ENCODE measurements at places on chromosomes 1 and 21.

DNA sequence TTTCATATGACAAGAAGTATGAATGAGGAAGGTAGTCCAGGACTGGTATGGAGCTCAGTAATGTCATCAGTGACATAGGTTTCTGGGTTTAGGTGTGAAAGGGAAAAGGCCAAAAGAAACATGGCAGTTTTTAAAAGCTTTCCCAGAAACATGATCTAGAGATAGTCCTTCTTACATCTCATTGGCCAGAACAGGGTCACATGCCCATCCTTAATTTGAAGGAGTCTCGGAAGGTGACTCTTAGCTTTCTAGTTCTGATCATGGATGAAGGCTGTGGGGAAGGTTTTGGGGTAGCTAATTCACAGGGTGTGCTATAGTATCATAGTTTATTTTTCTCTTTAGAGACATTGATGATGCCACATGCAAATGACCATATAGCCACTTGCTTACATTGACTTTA lies 55.3 kb downstream of the RPS6KC1 start:
- DNase-seq, result no peak

DNA sequence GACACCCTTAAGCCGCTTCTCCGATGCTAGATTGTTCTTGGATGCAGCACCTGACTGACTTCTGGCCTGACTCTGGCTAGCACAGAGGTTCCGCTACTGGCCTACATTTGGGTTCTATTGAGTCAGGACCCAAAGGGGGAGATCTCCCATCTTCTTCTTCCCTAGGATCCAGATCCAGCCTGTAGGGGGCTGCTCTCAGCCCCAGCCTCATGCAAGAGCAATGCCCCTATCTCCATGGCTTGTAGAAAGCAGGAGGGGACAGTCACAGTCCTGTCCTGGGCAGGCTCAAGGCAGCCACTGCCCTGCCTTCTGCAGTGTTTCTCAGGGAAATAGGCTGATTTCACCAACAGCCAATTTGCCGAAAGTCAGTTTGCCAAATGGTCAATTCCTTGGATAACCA lies 6.3 kb upstream of the ADAR start:
- no peak for DNase-seq

DNA sequence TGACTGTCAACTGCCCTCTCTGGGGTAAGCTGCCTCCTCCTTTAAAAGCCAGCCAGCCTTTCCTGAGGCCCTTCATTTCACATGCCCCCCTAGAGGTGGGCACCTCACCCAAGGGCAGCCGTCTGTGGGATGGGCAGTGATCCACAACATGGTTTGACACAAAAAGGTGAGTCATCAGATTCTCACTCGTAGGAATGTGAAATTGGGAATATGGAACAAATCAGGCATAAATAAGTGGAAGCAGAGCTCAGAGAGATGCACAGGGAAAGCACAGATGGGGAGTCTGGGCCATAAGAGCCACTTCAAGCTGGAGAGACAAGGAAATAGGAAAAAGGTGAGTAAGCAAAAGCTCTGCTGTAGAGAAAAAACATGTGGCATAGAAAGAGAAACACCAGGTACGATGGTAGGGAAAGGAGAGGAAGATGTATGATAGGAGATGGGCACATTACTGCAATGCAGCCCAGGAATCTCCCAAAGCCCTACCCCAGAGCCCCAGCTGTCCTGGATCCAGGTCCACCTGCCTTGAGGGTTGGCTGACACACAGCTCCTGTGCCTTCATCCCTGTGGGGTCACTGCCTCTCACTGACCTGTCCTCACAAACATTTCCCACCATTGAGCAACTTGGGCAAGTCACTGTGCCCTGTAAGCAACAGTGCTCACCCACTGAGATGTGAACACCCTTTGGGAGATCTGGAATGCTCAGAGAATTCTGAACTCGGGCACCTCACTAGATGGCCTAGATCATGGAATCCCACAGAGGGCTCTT lies 86.6 kb downstream of the ASTN1 start:
- DNase-seq, result no peak

DNA sequence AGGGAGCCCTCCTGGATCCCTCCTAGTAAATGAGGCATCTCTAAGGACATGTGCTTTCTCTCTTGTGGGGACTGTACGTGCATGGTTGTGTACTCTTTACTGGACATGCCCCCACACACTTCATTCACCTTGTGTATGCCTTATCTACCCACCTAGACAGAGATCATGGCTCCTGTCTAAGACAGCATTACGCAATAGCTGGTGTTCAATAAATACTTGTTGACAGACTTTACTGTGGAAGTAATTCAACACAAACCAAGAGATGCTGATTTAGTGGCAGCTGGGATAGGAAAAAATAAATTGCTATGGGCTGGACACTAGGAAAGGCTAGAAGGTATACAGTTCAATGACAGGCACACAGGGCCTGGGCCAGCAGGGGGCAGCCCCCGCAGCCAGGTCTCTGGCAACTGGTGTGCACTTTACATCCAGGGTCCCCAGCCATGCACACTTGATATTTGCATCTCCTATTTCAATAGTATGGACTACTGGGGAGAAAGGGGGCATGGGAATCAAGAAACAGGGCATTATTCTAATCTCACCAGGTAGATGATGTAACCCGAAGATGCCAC lies 24.2 kb downstream of the TRABD2B start:
- DNase-seq, result no peak

GRCh38 chr1:239053279-239053678 lies 333.1 kb upstream of the CHRM3 start:
- DNase-seq, result no peak

GRCh38 chr1:219573960-219574359 lies 38.9 kb downstream of the ZC3H11B start:
- no peak for DNase-seq

GRCh38 chr21:25837533-25838265 lies 102.9 kb downstream of the GABPA start:
- DNase-seq, result no peak

GRCh38 chr1:35893051-35893879 lies 10.3 kb downstream of the AGO1 start:
- DNase-seq, result no peak

DNA sequence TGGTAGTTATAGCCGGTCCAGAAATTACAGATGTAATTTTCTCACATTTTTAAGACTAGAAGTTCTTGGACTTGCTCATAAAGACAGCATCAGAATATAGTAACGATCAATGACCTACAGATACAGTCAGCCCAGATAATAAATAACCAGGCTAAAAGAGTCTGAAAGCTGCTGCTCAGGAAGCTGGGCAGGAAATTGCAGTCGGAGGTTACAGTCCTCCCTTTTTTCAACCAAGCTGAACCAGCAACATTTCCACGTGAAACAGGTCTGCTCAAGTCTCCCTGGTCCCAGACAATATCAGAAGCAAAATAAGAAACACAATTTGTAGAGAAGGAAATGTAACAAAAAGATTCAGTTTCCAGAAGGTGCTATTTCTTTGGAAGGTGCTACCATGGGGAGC lies 457.4 kb downstream of the SIPA1L2 start:
- DNase-seq, result no peak

- no peak for DNase-seq
Measured at GRCh38 chr1:48654606-48655210, 122.0 kb downstream of the BEND5 start.

- DNase-seq, result no peak
Measured at GRCh38 chr1:24932284-24932683, 2.2 kb upstream of the RUNX3 start.

GRCh38 chr1:20430355-20431175 lies 55.4 kb downstream of the CAMK2N1 start:
- DNase-seq, result no peak

- no peak for DNase-seq
Measured at GRCh38 chr1:175892686-175893085, 149.3 kb upstream of the TNR start.

DNA sequence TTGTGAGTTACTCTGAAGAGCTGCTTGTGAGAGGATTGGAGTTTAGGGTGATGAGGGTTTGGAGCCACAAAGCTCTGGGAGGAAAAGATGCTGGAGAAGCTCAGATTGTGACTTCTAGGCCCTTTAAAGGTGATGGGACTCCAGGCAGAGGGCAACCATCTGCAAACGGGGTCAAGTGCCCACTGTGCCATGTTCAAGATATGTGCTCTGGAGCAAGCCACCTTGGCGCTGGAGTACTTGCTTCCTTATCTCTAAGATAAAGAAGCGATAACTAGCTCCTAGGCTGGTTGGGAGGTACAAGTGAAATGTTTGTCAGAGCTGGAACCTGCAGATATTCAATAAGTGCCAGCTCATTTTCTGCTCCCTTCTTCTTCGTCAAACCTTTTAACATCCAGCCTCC lies 14.3 kb upstream of the FOXE3 start:
- DNase-seq, result no peak

GRCh38 chr1:72006092-72006491 lies 276.2 kb downstream of the NEGR1 start:
- no peak for DNase-seq

DNA sequence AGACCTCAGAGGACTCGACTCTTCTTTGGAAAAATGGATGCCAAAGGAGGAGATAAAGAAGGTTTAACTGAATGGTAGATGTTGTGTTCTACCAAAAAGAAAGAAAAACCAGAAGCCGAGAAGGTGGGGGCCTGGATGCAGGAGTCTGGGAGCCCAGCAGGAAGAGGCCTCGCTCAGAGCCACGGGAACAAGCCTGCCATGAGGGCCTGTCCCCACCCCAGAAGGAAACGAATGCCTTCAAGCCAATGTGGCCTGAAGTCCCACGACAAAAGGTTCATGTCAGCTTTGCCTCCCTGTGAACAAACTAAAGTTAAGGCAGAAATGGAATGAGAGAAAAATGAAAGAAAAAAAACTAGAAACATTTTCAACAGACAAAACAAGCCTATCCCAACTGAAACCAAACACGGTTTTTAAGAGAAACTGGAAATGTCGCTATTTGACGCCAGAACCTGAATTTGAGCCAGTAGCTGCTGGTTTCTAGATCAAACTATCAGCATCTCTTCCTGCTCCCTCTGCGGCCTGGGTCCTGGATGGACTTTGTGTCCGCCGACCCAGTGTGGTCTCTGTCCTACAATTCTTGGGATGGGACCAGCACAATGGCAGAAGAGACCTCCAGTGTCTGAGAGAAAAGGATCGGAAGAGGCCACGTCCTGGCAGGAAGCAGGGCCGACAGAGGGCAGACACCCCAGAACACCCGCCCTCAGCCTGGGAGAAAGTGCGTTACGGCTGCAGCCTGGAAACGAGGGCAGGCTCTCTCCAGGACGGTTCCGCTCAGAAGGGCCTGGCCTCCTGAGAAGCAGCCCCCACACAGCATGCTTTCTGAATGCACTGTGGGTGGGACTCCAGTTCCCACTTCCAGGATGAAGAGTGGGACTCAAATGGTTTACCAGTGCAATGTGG lies 35.2 kb downstream of the SLC45A1 start:
- DNase-seq, result no peak

GRCh38 chr1:227901906-227902640 lies 45.7 kb downstream of the WNT9A start:
- no peak for DNase-seq

DNA sequence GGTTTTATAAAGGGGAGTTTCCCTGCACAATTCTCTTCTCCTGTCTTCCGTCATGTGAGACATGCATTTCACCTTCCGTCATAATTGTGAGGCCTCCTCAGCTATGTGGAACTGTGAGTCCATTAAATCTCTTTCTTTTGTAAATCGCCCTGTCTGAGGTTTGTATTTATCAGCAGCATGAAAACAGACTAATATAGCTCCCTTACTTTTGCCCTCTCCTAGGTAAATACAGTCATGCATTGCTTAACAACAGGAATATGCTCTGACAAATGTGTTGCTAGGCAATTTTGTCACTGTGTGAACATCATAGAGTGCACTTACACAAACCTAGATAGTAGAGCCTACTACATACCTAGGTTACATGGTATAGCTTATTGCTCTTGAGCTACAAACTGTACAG lies 616.8 kb downstream of the RWDD3 start:
- DNase-seq, result no peak

GRCh38 chr1:41642922-41643821 lies 158.7 kb upstream of the EDN2 start:
- DNase-seq, result no peak

- DNase-seq, result no peak
Measured at GRCh38 chr1:16199700-16200099, 12.8 kb downstream of the ARHGEF19 start.

- DNase-seq, result peak; percentile 83
Measured at GRCh38 chr1:7667625-7668218, 103.4 kb upstream of the VAMP3 start.

DNA sequence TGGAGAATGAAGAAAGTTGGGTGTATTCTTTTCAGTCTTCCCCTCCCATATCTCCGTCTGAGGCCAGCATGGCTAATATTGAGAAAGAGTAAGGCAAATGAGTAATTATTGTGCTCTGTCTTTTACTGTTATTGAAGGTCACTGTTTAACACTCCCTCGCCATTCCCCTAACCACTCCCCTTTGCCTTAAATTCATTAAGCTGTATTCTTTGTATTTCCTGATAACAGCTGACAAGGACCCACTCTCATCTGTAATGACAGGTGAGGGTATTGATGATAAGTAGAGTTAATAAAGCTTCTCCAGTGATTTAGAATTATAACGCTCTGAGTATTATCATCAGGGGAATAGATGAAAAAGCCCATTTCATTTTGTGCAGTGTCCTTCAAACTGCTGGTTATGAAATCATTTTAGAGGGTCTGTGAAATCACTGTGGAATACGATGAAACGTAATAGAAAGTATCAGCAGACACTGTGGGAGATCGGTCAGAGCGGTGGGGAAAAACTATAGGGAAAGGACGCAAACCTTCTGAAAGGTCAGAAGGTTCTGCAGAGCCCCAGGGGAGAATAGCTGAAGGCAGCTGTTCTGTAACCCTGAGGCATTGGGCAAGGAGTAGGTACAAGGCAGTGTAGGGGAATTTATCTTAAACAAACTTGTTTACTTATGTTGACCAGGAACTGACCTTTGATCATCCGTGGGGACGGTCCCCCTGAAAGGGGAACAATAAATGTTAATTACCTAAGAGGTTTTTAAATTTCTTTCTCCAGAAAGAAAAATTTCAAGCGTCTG lies 46.3 kb upstream of the CACYBP start:
- DNase-seq, result no peak

DNA sequence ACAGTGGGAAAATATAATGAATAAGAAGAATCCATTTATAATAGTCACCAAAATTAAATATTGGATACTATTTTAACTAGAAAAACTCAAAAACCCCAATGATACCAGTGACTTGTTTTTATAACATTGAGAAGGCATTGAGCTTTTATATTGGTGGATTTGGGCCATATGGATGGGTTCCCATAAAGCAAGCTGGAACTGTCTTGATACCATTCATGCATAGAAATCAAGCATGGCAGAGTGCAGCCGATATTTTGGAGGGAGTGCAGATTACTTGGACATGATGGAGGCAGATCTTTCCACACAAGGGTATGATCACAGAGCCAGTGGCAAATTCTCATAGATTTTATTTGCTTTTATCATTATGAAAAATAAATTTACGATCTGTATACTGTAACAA lies 3.8 kb upstream of the RWDD3 start:
- no peak for DNase-seq

- no peak for DNase-seq
Measured at GRCh38 chr1:115718011-115718754, 50.3 kb downstream of the CASQ2 start.

DNA sequence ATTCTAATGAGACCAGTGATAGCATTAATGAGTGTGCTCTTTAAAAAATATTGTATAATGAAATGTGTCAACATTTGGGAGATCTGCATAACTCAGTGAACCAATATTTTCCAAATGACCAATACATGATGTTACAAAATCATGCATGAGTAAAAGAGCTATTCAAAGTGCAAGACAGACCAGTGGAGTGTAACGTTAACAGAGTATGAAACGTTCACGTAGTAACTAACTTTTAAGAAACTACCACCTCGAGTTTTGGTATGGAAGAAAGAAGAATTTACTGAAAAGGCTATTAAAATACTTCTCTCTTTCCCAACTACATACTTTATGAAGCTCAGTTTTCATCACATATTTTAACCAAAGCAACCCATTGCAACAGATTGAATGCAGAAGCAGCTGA lies 9.6 kb upstream of the SLC6A9 start:
- no peak for DNase-seq
